ENCODE measurements at places on chromosomes 12 and 14.
A peak's percentile ranks its signal among the peaks of the same experiment; 100 is the strongest.

GRCh38 chr12:118361092-118361404 lies 11.7 kb downstream of the TAOK3 start:
- DNase-seq: no peak

- no peak for DNase-seq
Measured at GRCh38 chr14:45649051-45649450, 396.0 kb upstream of the MIS18BP1 start.

DNA sequence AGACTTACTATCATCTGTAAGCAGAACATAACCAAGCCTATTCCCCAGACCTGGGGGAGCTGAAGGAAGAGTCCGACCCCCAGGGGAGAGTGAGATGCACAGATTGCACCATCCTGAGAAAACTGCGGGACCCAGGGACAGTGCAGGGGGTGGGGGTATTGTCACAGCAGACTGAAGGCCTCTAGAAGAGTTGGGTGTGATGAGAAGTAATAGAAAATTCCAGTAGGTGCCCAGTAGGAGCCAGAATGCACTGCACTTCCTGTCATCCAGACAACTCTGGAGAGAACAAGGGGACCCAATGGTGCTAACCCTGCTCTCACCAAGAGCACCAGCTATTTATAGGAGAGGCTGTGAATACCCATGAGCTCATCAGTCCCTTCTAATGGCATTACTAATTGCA lies 190.1 kb downstream of the BCL11B start:
- no peak for DNase-seq

- no peak for DNase-seq
Measured at GRCh38 chr12:92158796-92159439, 13.3 kb upstream of the BTG1 start.

DNA sequence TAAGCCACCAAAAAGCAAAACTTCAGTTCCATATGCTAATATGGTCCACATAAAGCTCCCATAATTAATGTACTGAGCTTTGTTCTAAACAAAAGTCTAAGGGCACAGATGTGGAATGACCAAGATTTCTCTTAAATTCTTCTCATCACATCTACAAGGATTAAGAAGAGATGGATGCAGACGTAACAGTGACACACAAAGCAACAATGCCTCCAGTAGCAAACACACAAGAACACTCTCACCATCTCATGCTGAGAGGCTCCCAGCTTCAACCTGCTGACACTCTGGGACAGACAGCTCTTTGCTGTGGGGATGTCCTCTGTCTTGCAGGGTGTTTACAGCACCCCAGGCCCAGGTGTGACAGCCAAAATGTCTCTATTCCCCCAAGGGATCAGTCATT lies 48.2 kb downstream of the SETD3 start:
- no peak for DNase-seq

DNA sequence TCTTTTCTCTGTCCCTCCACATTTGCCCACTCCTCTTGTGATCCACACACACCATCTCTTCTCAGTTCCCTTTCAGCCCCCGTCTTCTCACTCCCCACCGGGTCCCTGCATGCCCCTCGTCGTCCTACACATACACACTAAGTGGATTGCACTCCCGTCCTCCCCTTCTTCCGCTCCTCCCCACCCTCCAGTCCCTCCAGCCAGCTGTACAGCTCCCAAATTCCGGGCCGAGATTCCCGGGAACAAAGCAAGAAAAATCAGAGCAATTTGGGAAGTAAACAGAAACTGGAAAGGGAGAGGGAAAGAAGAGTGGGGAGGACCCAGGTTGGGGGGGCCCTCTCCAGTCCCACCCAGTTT lies 282 bp upstream of the IGFBP6 start:
- no peak for DNase-seq

DNA sequence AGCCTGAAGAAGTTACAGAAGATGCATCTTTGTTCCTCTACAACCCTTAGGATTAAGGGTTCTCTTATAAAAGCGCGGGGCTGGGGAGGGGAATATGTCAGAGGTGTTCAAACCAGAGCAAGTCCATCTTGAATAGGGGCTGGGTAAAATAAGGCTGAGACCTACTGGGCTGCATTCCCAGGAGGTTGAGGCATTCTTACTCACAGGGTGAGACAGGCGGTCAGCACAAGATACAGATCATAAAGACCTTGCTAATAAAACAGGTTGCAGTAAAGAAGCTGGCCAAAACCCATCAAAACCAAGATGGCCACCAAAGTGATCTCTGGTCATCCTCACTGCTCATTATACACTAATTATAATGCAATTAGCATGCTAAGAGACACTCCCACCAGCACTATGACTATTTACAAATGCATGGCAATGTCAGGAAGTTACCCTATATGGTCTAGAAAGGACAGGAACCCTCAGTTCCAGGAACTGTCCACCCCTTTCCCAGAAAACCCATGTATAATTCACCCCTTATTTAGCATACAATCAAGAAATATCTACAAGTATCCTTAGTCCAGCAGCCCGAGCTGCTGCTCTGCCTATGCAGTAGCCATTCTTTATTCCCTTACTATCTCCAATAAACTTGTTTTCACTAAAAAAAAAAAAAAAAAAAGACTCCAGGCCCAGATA lies 108.1 kb upstream of the FOXN3 start:
- no peak for DNase-seq

- DNase-seq: no peak
Measured at GRCh38 chr12:23756416-23756815, 193.1 kb downstream of the SOX5 start.

GRCh38 chr12:14187002-14187401 lies 178.5 kb upstream of the ATF7IP start:
- DNase-seq: no peak

- no peak for DNase-seq
Measured at GRCh38 chr14:104894331-104895206, 29.5 kb downstream of the CEP170B start.

- no peak for DNase-seq
Measured at GRCh38 chr12:110039085-110039807, 9.1 kb downstream of the C12orf76 start.

DNA sequence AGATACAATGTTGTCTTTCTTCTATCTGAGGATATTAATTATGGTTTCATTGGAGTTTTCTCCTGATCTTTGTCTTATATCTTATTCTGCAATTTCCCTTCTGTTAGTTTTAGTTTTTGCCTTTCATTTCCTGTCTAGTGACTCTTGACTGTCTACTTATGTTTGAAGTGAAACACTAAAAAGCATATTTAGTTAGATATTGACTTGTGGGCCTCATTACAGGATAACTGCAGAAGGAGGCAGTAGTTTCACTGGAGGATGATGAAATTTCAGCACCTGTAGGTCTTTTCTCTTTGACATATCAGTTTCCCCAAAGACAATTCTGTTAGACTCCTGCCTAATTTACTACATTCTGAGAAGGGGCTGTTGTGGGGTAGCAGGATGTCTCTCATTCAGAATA lies 97.5 kb upstream of the NEDD1 start:
- DNase-seq: no peak

DNA sequence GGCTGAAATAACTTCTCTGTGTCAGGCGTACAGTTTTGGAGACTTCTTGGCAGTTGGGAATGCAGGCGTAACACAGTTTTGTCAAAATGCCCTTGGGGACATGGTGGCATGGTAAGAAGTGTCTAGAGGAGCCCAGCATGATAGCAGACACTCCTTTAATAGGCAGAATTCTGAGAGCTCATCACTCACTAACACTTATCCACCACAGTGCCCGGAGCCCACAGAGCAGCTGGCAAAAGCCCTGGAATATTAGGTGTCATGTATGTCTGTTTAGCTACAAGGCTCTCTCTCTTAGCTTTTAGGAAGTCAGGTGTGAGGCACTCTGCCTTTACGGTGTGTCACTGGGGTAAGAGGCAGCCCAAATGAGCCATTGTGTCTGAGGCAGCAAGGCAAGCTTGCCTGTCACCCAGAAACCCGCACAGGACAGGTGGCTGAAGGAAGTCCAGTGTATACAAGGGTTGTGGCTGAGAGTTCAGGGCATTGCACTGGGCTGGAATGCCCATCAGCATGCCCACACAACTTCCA lies 96.3 kb downstream of the ESRRB start:
- DNase-seq: no peak

DNA sequence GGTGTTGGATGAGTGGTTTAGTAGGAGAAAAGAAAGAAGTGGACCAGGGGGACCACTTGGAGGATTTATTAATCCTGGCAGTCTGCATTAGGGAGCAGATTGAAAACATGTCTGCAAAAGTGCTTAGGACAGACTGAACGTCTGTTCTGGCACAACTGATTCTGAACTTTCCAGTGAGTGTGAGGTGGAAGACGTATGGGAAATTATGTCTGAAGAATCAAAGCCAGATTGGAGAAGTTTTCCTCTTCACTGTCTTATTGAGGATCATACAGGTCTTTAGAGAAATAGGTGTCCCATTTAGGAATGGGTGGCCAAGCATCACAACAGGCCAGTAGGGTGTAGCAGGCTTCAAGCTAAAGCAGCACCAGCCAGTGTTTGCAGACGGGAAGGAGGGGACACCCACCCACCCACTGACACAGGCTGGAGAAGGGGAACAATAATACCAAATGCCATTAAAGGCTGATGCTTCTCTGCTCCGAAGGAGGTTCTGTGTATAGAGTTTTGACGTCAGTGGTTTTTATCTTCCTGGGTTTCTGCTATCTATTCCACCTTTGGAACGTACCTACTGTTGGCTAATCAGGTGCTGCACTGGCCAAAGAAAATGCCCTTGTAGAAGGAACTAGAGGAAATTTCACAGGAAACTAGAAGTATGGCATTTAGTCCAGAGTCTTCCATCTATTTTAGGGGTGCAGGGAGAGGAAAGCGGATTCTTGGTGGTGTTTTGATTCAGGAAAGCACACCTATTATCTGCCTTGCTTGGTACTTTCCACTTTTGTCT lies 1.8 kb downstream of the SRRM4 start:
- no peak for DNase-seq

GRCh38 chr12:75825686-75826085 lies 205.9 kb downstream of the PHLDA1 start:
- no peak for DNase-seq

DNA sequence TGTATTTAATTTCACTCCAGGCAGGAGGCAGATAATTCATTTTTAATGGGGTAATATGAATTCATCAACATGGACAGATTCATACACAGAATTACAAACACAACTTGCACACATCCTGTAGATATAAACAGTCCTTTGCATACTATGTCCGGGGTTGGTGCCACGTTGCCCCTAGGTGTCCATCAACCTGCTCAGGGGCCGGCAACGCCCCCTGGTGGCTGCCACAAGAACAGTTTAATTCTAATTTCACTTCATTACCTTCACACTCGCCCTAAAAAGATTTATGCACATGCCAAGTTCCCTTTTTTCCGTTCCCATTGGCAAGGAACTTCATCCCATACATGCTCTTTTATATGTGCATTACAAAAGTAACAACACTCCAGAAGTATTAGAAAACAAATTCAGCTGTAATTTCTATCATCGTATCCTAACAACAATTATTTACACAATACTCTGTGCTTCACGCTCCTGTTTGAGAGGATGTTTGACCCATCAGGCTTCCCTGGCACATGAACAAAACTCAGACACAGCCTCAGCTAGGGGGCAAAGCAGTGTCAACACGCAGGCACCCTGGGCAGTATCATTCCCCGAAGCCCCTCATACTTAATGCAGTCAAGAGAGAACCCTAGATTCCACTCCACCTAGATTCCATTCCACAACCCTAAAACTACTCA lies 15.5 kb downstream of the MANSC1 start:
- peak; percentile 55 for DNase-seq

DNA sequence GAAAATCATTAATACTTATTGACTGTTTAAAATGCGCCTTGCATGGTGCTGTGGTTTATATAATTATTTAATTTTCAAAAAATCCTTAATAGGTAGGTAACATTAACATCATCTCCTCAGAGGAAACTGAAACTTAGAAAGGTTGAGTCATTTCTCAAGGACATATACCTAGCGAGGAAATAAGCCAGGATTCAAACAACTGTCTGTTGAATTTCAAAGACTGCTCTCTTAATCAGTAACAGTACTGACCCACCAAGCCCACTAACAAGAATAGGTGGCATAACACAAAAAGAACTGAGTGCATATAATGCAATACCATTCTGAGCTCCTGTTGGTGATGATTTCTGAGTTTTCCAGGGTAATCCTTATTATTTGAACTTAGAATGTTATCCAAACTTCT lies 174.3 kb downstream of the SOX5 start:
- DNase-seq: no peak

GRCh38 chr14:57987051-57987450 lies 121.2 kb upstream of the SLC35F4 start:
- no peak for DNase-seq

DNA sequence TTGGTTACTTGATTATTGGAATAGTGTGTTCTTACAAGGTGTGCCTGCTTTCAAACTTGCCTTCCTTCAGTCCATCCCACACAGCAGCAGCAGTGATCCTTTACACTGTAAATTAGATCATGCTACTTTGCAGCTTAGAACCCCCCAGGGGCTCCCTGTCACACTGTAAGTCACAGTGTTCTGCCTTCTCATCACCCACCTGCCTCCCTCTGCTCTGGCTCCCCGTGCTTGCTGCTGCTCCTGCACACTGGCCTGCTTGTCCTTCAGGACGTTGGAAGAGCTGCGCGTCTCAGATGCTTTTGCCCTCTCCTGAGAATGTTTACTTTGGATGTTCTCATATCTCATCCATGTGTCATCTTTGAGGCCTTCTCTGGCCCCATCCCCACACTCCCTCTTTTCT lies 27.3 kb downstream of the ZC3H14 start:
- DNase-seq: no peak
